ENCODE measurements at places on chromosomes 3 and 15.
A peak's percentile ranks its signal among the peaks of the same experiment; 100 is the strongest.

DNA sequence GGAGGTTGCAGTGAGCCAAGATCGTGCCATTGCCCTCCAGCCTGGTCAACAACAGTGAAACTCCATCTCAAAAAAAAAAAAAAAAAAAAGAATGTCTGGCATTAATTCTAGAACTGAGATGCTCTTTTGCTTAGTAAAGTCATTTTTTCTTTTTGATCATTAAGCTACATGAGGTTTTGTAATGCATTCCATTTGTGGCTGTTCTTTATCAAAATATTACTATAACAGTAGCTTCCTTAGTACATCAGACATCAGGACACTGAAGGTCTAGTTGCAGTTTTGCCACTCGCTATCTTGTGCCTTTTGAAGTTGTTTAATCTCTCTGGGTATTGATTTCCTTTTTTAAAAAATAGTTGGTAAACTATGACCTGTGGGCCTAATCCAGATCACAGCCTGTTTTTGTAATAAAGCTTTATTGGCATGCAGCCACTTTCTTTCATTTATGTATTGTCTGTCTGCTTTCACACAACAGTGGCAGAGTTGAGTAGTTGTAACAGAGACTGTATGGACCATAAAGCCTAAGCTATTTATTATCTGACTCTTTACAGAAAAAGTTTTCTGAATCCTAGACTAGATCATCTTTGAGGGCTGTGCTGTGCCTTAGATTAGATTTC is 76.6 kb downstream of the SLC25A26 start:
- no peak for DNase-seq

DNA sequence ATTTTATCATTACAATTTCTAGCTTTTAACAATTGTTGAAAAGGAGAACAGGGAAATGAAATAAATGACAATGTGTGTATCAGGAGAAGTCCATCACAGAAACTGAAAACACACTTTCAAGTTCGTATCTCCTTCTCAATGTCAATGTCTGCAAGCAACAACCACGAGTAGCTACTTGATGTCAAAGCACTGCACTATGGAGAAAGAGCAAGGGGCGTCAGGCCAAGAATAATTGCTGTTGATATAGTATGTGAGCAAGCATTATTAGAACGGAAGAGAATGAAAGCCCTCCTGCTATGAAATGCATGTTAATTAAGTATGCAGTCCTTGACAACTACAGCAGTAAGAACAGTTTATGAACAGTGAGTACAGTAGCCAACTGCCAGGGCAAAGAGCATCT is 1250.1 kb downstream of the ZPLD1 start:
- DNase-seq: no peak

DNA sequence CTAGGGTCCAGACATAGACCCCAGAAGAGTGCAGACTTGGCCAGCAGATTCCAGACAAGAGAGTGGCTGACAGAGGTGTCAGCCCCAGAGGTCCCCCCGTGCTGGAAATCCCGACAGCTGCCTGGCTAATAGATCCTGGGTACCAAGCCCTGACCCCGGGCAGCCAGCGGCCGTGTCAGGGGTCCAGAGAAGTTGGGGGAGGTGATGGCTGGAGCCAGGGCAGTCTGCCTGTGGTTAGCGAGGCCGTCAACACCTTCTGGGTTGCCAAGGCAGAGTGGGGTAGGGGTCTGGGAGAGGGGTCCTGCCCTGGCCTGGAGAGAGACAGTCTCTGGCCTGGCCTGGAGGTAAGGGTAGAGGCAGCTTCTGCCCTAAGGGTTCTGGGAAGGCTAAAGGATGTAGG is 25.1 kb upstream of the RPL29 start:
- no peak for DNase-seq

DNA sequence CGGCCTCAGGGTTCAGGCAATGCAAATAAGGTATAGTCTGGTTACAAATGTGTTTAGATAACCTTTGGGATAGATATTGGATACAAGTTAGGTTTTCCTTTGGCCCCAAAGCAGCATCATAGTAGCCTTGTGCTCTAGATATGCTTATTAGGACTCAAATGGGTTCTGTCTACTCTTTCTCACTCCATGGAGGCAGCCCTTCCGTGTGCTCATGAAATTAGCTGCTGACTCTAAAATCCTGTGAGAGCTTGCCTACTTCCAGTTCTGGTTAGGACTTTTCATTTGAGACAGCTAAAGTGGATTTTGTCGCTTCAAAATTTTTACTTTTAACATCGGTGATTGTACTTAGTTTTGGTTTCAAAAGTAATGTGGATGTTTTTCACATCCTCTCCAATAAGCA is 1.6 kb downstream of the CDV3 start:
- no peak for DNase-seq

- no peak for DNase-seq
These were observed 326.4 kb upstream of the WNT5A start for GRCh38 chr3:55813268-55814097.

DNA sequence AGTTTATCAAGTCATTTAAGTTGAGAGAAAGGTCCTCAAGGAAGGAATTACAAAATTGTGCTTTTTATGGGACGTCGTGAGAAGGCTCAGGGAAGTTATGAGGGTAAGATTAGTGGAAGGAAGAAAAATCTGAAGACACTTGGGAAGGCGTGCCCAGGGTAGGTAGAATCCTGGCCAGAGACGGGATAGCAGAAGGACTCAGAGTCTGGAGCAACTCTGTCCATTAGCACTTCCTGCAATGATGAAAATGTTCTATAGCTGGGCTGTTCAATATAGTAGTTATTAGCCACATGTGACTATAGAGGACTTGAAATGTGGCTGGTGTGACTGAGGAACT is 271.0 kb upstream of the ZPLD1 start:
- no peak for DNase-seq

GRCh38 chr3:149658744-149659497 is 1.1 kb upstream of the WWTR1 start:
- no peak for DNase-seq

GRCh38 chr3:180117381-180118163 is 80.8 kb upstream of the PEX5L start:
- DNase-seq: no peak

DNA sequence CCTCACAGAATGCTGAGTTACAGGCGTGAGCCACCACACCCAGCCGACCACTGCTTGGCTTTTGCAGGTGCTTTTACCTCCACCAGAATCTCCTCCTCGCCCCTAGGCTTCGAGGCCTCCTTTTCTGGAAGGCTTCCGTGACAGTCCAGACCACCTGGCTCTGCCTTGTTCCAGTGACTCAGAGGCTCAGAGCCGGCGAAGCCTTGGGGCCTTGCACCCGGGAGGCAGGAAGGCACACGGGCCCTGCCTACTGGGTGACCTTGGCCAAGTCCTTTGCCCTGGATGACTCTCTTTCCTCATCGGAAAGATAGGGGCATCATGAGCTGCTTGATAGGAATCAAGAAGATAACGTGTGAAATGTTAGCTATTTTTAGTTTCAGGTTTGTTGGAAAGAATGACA is 31.3 kb upstream of the FURIN start:
- no peak for DNase-seq

- no peak for DNase-seq
These were observed 191.6 kb upstream of the WNT5A start for GRCh38 chr3:55678546-55679216.

- DNase-seq: no peak
These were observed 10.7 kb downstream of the TADA3 start for GRCh38 chr3:9781551-9781950.

GRCh38 chr3:184541886-184542562 is 19.6 kb upstream of the EPHB3 start:
- no peak for DNase-seq

- DNase-seq: no peak
These were observed 84.9 kb downstream of the LRIG1 start for GRCh38 chr3:66415867-66416428.

GRCh38 chr15:41502795-41503668 is 9.4 kb downstream of the ITPKA start:
- DNase-seq: no peak

DNA sequence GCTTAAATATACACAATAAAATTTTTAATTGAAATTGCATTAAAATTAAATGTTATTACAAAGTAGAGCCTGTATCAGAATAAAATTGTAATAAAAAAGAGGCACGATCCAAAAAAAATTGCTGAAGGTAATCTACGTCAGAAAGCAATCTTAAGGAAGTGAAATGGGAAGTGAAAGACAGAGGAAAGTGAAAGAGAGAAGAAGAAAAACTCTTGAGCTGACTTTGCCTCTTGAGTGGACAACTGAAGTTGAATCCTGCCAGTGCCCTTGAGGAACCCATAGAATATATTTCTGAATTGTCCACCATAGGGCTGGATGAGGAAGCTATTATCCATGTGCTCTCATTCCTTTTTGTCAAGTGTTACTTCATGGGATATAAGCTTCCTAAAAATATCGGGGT is 285.1 kb upstream of the STAC start:
- no peak for DNase-seq

DNA sequence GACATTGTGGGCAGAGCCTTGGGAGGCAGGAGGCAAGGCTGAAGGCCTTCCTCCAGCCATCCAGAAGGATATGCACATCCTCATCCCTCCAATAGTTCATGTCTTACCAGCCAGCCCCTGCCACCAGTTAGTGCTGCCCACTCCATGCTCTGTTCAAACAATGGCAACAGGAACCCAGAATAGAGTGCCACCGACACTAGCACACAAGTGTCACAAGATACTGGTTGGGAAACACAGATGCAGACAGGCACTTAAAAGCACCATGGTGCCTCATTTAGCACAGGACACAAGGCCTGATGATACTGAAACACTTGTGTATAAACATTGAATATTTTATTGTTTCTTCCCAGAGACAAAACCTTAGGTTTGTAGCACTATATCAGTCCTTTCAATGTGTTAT is 56.5 kb upstream of the MYO5C start:
- DNase-seq: no peak

- no peak for DNase-seq
These were observed 11.4 kb downstream of the CD86 start for GRCh38 chr3:122066331-122067213.

GRCh38 chr3:38739931-38740330 is 76.1 kb downstream of the SCN10A start:
- no peak for DNase-seq

DNA sequence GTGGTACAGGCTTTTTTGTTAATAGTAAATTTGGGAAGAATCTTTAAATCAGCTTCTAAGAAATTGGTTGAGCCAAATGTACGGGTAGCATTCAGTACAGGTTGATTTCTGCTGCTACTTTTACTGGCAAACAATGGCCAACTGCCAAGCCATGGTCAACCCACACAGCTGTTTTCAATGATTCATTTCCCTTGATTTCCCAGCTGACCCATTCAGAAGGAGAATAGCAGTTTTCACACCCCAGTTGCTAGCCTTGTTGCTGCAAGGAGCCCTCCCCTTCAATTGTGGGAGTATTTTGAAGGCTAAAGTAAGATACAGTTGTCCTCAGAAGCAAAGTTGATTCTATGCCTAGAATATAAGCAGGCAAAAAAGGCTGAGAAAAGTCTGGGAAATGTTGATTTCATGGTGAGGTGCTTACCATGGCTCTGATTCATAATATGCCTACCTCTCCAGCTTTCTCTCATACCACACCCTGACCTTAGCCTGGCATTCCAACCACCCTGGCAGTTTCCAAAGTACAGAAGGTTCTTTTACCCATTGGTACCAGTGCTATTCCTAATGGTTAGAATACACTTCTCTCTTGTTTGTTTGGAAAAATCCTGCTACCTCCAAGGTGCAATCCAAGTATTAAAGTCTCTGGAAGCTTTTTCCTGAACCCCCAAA is 320.3 kb upstream of the TGFBR2 start:
- peak; percentile 31 for DNase-seq

- DNase-seq: no peak
These were observed 175.9 kb downstream of the VGLL3 start for GRCh38 chr3:86814918-86815655.

DNA sequence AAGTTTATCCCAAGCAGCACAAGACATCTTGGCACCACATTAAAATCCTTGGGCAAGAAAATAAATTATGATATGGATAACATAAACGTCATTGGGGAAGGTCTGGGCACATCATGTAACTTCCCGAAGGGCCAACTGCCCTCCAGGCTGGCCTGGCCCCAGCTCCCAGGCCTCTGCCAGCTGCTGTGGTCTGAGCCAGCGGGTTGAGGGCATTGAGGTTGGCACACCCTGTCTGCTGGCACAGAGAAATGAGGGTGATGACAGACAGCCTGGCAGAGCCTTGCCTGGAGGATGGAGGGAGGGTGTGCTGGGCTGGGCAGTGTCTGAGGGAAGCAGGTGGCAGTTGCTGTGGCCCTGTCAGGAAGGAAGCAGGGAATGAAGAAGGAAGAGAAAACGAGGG is 3.3 kb upstream of the RBSN start:
- DNase-seq: peak; percentile 63

GRCh38 chr3:158491968-158492367 is 79.0 kb upstream of the MLF1 start:
- DNase-seq: no peak

GRCh38 chr3:29597376-29598008 is 316.6 kb downstream of the RBMS3 start:
- no peak for DNase-seq

DNA sequence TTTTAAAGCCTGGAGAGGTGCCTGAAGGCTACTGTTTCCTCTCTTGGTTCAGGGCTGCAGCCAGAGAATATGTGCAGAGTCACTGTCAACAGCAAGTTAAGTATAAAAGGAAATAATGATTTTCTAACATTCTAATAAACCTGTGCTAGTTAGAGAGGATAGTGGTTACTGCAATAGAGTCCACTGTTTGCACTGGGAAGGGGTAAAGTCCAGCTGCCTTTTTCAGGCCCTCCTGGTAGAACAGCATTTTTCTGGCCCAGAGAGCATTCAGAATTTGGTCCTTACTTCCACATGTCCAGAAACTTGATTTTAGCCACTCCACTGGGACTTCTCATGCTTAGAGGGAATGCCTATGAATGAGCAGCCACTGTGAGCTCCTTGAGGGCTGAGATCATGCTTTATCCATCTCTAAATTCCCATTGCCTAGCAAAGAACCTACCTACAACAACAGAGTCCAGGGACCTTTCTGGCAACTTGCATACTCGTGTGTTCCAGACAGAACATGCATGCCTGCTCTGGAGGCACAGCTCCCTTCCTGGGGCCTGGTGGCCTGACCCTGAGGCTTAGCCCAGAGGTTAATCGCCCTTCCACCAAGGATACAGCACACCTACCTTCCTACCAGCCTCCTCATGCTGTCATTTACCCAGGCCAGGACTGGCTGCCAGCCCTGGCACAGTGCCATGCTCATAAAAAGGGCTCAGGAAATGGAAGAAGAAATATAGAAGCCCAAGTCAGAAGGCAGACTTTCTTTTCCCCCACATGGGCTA is 50.3 kb upstream of the ATP13A3 start:
- no peak for DNase-seq

- DNase-seq: no peak
These were observed 8.2 kb downstream of the DIPK2A start for GRCh38 chr3:143979813-143980212.

- no peak for DNase-seq
These were observed 283.1 kb downstream of the XXYLT1 start for GRCh38 chr3:194987571-194988494.
